CD4-positive, alpha-beta T cell treated with Interleukin-2 at 100 ng/mL for 4 hours (primary cell): ENCODE measurements at places on chromosomes 2 and 18.

- no peak for DNase-seq
These were observed 2.9 kb upstream of the SCYGR2 start for GRCh38 chr2:227595797-227596196.

- DNase-seq, result no peak
These were observed 185.5 kb upstream of the NRP2 start for GRCh38 chr2:205496772-205497171.

- DNase-seq, result no peak
These were observed 69.3 kb downstream of the TIMM21 start for GRCh38 chr18:74217476-74218143.

DNA sequence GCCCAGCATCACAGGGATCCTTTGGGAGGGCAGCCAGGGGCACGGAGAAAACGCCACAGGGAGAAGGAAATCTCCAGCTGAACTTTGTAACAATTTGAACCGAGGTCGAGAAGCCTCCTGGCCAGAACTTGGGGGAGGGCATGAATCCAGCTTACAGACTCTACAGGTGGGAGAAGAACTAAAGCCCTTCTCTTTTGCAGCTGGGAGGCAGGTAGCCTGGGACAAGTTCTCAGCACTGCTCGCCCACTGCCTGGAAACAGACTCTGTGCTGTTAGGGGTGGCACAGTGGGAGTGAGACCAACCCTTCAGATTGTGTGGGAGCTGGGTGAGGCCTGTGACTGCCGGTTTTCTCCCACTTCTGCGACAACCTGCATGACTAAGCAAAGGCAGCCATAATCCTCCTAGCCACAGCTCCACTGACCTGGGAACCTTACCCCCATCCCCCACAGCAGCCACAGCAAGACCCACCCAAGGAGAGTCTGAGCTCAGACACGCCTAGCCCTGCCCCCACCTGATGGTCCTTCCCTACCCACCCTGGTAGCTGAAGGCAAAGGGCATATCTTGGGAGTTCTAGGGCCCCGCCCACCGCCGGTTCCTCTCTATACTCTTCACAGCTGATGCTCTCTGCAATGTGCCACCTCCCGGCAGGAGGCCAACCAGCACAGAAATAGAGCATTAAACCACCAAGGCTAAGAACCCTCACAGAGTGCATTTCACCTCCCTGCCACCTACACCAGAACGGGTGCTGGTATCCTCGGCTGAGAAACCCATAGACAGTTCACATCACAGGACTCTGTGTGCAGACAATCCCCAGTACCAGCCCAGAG is 136.0 kb upstream of the SIX2 start:
- no peak for DNase-seq

- no peak for DNase-seq
These were observed 330.4 kb upstream of the SMIM21 start for GRCh38 chr18:75757951-75758350.

DNA sequence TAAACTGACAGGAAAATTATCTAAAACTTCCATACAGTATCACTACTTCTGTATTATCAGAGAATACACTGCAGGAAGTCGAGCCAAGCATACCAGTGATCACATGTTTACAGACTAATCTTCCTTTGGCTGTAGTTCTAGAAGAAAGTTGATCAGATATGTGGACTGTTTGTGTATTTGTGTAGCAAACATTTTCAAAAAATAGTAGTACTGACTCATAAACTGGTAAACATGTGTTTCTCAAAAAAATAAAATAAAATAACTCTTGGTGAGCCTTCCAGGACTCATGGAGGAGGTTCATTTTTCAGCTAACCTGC is 148.9 kb upstream of the SLC39A10 start:
- DNase-seq, result no peak

GRCh38 chr2:45272549-45273265 is 263.5 kb upstream of the SIX2 start:
- no peak for DNase-seq
